Forelimb muscle (tissue), 1 donor: ENCODE measurements at places on chromosomes 6 and 20. TPM values are rescaled to one million over a fixed set of nuclear protein-coding genes. Genes with fewer than 3 reads are reported as not detected.

Gene WFDC12
- not detected for polyA plus RNA-seq

Gene PHACTR3
- 5.5 TPM for polyA plus RNA-seq

Gene HSPA12B
- polyA plus RNA-seq, result 21.4 TPM

Gene KIF25
- 0.73 TPM for polyA plus RNA-seq

Gene SNTA1
- 37.6 TPM for polyA plus RNA-seq

DNA sequence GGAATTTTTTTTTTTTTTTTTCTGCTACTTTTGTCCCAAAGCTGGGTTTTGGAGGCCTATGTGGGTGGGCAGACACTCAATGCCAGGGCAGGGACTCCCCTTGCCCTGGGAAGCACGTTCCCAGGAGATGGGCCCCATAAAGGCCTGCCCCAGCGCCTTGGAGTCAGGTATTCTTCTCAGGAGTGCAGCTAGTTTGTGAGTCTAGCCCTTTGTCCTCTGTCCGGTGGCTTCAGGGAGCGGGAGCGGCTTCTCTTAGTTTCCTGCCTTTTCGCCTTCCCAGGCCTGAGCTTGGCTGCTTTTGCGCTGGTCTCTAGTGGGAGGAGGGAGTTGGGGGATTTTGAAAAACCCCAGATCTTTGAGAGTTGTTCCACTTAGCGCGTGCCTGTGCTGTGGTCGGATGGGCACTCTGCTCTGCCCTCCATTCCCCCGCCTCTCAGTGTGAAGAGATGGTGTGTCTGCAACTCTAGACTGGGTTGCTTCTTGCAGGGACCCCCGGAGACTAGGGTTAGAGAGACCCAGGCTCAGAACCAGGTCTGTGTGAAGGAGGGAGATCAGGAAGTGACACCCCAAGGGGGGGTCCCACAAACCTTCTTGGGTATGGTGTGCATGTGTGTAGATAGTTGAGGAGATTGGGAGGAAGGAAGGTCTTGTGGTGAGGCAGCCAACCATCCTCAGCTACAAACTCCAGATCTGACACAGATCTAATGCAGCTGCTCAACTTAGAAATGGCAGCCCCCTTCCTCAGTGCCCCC, 1.3 kb downstream of the PLCG1 start:
- DNase-seq, result no peak

- no peak for DNase-seq
These were observed 197.7 kb downstream of the FAXC start for GRCh38 chr6:99151634-99152346.

- no peak for DNase-seq
These were observed 25.4 kb upstream of the NOTCH4 start for GRCh38 chr6:32249262-32249661.

DNA sequence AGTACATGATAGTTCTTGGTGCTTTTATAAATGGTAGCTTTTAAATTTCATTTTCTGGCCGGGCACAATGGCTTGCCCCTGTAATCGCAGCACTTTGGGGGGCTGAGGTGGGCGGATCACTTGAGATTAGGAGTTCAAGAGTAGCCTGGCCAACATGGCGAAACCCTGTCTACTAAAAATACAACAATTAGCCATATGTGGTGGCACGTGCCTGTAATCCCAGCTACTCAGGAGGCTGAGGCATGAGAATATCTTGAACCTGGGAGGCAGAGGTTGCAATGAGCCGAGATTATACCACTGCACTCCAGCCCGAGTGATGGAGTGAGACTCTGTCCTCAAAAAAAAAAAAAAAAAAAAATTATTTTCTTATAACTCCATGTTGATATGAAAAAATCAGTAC, 36.0 kb downstream of the LRRN4 start:
- DNase-seq, result no peak

DNA sequence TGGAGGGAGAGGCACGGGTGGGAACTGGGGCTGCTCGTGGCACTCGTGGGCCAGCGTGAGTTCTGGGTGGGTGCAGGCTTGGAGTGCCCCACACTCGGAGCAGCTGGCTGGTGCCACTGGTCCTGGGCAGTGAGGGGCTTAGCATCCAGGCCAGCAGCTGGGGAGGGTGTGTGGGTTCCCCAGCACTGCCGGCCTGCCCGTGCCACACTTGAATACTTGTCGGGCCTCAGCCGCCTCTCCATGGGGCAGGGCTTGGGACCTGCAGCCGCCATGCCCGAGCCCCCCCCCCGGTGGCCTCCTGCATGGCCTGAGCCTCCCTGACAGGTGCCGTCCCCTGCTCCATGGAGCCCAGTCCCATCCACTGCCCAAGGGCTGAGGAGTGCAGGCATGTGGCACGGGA, 207.2 kb downstream of the CD109 start:
- DNase-seq, result no peak
